Bronchial smooth muscle cell (primary cell): ENCODE measurements at places on chromosomes 6 and 20. TPM values are rescaled to one million over a fixed set of nuclear protein-coding genes. Genes with fewer than 3 reads are reported as not detected.

Gene BPIFB4
- total RNA-seq: not detected in 2 replicates

Gene SLC24A3
- total RNA-seq: under 0.01 TPM in 1 of 2 replicates, not detected in the other

Gene C4B
- 8.8 and 15.4 TPM in 2 replicates for total RNA-seq

Gene REM1
- not detected in 2 replicates for total RNA-seq

Gene C6orf58
- 0.17 TPM in 1 of 2 replicates, not detected in the other for total RNA-seq
